ENCODE measurements at places on chromosomes 1 and 21.

DNA sequence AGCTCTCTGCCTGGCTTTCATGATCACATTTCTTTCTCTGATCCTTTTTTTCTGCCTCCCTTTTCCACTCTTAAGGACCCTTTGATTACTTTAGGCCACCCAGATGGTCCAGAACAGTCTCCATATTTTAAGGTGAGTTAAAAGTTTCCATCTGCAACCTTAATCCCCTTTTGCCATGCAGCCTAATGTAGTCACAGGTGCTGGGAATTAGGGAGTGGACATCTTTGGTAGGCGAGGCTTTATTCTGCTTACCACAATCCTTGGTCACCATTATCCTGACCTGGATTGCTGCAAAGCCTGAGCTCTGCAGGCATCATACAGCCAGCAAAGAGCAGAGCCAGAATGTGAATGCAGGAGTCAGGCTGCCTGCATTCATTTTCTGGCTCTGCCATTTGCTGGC, 95.9 kb downstream of the XCL2 start:
- no peak for DNase-seq

- DNase-seq, result no peak
Observed at GRCh38 chr1:184686540-184686939, 68.1 kb downstream of the EDEM3 start.

GRCh38 chr21:44885615-44886014, 12.1 kb upstream of the PTTG1IP start:
- DNase-seq, result no peak

DNA sequence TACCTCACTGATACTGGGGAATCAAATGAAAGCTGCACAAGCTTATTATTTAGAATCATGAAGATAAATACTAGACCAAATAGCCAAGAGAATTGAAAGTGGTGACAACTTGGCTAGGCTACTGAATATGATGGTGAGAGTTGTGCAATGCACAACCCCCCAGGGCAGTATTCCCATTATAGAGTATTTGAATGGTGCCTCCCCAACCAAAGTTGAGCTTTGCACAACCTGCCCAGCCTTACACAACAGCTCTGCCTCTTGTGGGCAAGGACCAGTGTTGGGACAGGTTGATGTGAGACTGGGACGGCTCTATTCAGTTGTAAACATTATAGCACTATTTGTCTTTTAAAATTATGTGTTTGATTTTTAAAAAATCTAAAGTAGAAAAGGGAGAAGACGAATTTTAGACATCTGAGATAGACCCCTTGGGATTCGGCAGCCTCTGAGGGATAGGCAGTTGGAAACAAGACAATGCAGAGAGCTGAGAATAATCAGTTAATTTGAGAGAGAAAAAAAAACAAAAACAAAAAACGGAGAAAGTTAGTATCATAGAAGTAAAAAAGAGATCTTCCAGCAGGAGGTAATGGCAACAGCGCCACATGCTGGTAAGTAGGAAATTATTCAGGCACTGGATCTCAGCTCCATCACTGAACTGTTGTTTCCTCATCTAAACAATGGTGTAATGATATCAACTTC, 91.0 kb upstream of the KCNA3 start:
- DNase-seq, result peak; percentile 32

- no peak for DNase-seq
Observed at GRCh38 chr1:94769551-94769950, 50.6 kb upstream of the SLC44A3 start.

DNA sequence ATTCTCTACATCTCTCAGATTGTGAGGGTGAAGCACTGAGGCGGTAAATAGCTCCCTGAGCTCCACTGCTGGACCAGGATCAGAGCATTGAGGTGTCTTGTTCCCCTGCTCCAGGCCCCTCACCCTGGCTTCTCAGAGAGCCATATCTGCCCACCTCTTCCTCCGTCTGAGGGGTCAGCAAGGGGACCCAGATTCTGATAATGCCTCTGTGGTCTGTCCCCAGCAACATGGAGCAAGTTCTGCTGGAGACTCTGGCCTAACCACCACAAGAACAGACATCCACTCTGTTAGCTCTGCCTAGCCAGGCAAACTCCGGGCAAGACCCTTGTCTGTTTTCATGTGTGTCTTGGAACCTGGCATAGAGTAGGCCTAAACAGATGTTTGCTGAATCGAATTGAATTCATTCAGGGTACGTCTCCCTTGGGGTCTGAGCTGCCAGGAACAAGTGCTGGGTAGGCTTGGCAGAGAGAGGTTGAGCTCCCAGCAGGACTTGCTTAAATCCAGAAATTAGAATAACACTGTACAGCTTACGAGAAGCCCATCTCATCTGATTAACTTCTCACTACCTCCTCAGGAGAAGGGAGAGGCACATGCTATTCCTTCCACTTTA, 2.3 kb downstream of the TRAF5 start:
- no peak for DNase-seq

DNA sequence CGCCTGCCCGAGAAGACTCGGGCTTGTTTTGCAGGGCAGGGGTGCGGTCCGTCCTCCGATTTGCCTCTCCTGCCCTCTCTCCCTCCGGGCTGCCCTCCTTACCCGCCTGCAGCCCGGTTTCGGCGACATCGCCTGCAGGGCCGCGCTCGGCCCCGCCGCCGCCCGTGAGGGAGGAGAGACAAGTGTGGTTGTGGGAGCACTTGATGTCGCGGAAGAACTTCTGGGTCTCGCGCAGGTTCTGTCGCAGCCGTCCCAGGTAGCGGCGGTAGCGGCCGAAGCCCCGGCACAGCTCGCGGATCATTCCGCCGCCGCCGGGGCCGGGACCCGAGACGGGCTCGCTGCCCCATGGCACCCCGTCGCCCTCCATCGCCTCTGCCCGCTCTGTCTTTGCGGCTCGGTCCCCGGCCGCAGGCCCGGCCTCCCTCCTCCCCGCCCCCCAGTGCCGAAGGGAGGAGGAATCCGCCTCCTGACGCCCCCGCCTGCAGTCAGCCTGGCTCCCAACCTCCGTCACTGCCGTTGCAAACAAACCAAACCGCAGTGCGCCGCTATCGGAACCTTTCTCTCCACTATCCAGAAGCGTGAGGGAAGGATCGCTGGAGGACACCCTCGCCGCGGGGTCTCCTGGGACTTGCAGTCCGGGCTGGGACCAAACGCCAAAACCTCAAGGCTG, at the start of gene DSTYK:
Gene DSTYK, minus strand, starts transcription at position 534 of the 670 bp plus-strand sequence. Its CDS starts 167 bp downstream, at position 367.
- peak; percentile 75 for DNase-seq

GRCh38 chr21:36698981-36699545, at the start of gene SIM2:
Gene SIM2 (plus strand): TSS chr21:36699115. CDS start chr21:36699747, 632 bp downstream.
- peak; percentile 64 for DNase-seq

GRCh38 chr1:189657715-189658114, 819.9 kb downstream of the BRINP3 start:
- DNase-seq, result no peak

DNA sequence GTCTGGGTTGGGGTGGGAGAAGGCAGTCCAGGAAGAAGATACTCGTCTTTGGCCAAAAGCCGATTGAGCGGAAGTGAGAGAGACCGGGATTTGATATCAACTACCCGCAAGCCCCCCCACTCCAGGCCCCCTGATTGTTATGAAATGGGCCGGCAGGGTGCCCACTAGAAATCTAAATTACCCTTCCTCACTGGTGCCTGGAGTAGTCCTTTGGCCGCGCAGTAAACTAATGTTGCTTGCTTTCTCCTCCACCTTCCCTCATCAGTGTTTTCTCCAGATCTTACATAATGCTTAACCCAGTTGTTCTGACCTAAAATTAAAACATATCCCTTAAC, 119.2 kb upstream of the BARHL2 start:
- no peak for DNase-seq

DNA sequence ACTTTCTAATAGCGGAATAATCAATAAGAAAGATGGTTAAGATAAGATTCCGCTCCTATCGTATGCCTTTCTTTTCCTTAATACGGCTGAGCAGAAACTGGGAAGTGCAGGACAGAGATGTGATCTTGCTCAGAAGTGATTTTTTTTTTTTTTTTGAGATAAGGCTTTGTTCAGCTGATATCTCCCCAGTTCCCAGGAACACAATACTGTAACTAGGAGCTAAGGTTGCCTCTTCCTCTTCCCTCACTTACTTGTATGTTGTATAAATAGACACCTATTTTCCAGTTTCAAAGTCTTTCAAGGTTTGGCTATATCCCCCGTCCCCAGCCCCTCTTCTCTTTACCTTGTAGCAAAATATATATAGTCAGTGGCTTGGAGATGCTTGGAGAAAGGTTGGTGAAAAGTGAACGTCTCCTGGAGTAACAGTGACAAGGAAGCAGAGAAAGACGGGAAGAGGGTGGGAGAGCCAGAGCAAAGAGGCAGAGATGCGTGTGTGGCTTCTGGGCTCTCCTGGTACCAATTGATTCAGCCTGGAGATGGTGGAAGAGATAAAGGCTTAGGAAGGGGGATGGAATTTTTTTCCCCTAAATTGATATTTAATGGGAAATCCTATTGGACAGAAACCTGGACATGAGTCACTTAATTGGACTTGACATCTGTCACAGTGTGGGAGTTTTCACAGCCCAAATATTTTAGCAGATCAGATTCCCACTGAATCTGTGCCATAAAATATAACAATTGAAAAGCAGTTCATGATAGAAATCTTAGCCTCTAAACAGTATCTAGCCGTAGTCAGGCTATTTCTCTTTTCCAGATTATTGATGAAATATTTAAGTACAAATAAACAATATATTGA, at the start of gene NHLH2:
Gene NHLH2, minus strand, starts transcription at position 522 of the 856 bp plus-strand sequence. CDS start 2,754 bp downstream, outside the sequence.
- no peak for DNase-seq

DNA sequence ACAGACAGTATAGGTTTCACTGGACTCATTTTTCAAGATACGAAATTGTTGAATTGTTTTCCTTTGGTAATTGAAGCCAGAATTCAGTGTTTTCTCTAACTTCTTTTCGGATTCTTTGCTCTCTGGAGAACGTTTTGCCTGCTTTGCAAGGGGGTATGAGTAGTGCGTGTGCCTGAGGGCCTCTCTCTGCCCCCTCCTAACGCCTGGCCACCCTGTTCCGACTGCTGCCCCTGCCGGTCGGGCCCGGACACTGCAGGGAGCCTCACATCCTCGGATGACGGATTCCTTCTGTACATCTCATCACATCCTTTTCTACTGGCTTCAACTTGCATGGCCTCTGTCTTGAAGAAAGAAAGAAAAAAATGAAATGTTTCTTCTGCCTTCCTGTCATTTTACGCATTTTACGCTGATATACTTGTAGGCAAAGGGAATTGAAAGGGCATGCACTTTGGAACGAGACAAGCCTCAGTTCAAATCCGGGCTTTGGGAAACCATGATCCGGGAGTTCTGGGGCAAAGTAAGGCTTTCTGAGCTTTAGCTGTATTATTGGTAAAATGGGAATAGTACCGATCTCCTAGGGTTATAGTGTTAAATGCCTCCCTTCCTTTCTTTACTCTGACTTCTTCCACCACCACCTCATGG, 65.1 kb downstream of the DISC1 start:
- DNase-seq, result no peak

- no peak for DNase-seq
Observed at GRCh38 chr1:54557671-54558355, 9.8 kb downstream of the ACOT11 start.

GRCh38 chr1:148264374-148265276, 112.5 kb upstream of the NBPF11 start:
- no peak for DNase-seq

GRCh38 chr1:67601539-67601938, 83.5 kb upstream of the GADD45A start:
- DNase-seq, result no peak

DNA sequence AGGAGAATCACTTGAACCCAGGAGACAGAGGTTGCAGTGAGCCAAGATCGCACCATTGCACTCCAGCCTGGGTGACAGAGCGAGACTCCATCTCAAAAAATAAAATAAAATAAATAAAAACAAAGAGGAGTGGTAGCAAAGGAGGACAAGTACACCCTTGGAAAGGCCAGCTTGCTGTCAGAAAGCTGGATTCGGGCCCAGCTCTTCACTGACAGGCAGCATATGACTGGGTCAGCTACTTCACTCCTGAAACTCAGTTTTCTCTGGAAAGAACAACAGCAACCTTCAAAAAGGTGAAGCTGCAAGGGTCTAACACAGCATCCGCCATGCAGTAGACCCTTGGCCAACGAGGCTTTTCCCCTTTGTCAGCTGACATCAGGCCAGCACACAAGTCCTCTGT, 156.0 kb upstream of the TIAM1 start:
- no peak for DNase-seq

DNA sequence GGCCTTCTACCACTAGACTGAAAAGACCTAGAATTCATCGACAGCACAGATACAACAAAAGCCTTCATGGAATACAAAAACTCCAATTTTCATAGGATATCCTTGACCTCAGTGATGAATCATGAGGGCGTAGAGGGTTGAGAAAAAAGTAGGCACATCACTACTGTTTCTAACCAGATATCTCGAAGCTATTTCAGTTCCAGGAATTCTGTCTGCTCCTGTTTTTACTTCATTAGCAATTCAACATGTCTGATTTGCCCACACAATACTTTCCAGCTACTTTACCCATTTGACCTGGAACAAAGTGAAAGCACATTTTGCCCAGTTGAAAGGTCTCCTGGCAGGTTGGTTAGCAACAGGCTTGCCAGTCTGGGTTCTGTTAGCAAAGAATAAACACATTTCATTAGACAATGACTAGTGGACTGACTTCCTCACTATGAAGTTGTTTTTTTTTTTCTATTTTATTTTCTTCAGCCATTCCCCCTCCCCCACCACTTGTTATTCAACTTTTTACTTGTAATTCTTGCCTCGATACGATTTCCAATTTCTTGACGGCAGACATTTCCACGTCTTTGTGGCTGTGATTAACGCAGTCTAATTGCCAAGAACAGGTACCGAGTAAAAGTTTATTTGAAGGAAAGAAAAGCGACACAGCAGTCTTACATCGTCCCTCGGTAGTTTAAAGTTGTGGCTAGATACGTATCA, 4.0 kb upstream of the ZBTB18 start:
- no peak for DNase-seq

DNA sequence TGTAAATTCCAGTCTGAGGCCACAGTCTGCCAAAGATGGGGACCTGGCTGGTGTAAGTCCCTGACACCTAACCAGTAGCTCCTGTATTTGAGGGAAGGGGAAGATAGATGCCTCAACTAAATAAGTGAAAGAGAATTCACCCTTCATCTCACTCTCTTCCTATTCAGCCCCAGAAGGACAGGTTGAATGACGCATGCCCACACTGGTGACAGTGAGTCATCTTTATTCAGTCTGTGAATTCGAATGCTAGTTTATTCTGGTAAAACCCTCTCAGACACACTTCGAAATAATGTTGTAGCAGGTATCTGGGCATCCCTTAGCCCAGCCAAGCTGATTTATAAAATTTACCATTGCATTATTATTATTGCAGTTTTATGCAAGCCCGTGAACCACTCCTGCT, 617.0 kb upstream of the PRMT6 start:
- DNase-seq, result no peak

DNA sequence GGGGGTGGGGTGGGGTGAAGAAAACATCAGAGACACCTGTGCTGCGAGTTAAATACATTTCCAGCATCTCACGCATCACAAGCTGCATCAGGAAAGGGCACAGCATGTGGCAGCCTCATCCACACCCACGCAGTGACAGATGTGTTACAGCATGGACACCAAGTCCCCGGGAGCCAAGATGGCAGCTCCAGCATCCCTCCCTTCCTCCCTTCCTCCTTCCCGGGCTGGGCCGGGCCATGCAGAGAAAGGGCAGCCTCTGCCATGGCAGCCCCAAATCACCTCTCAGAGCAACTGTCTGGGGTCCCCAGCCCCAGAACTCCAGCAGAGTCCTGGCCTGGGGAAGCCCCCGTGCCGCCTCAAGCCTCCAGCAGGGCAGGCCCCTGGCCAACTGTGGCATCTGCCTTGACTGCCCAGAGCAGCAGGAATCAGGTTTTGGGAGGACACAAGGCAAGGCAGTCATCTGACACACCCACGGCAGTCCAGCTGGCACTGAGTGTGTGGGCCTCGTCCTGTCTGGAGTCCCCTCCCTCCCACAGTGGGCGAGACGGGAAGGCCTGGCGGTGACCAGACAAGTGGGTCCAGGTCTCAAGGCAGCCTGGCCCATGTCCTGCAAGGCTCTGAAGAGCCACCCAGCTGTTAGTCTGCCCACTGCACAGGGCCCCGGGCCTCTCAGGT, 6.2 kb downstream of the SMIM1 start:
- no peak for DNase-seq
